ENCODE measurements at places on chromosomes 2 and 18.

DNA sequence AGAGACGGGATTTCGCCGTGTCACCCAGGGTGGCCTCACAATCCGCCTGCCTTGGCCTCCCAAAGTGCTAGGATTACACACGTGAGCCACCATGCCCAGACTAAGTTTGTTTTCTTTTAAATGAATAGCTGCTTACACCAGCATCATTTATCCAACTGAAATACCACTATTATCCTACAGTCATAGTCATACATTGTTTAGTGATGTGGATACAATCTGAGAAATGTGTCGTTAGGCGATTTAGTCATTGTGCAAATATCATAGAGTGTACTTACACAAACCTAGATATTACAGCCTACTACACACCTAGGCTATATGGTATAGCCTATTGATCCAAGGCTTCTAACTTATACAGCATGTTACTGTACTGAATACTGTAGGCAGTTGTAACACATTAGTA lies 10.3 kb downstream of the ZC3H15 start:
- DNase-seq, result peak; percentile 29

- DNase-seq, result no peak
Measured at GRCh38 chr2:200422071-200422470, 87.8 kb downstream of the KCTD18 start.

- no peak for DNase-seq
Measured at GRCh38 chr2:195151711-195152110, 505.3 kb upstream of the SLC39A10 start.

- no peak for DNase-seq
Measured at GRCh38 chr2:127577973-127578372, 42.5 kb downstream of the MYO7B start.

- no peak for DNase-seq
Measured at GRCh38 chr2:127594116-127594591, 51.8 kb upstream of the GPR17 start.

GRCh38 chr18:49778826-49779465 lies 34.4 kb downstream of the ACAA2 start:
- DNase-seq, result no peak

GRCh38 chr2:71898375-71898774 lies 249.3 kb downstream of the CYP26B1 start:
- DNase-seq, result no peak

DNA sequence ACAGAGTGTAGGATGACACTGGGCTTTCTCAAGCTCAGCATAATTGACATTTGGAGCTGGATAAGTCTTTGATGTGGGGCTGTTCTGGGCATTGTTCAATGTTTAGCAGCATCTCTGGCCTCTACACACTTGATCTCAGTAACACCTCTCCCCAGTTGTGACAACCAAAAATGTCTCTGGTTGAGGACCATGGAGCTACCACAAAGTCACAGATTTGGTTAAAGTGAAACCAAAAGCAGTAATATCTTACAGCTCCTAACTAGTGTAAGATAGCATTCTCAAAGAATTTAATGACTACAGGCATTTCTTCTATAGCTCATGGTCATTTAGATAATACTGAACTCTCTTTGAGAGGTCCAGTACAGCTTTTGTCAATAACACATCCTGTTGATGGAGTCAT lies 23.4 kb upstream of the PAX3 start:
- DNase-seq, result no peak

GRCh38 chr2:1995584-1995983 lies 251.3 kb upstream of the PXDN start:
- DNase-seq, result no peak

DNA sequence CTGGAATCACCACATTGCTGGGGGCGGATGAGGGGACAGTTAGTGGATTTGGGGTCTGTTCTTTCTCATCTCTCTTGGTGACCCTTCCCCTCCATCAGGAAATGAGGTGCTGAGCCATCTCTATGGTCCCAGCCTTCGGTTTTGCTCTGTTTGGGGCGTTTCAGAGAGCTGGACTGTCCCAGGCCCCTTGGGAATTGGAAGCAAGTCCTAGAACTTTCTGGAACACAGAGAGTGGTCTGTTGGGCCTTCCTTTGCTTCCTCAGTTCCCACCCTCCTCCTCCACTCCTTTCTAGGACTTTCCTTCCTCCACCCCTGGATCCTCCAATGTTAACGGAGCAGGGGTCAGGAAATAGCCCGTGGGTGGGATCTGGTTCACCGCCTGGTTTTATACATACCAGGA lies 17.0 kb downstream of the RRM2 start:
- DNase-seq, result no peak
